ENCODE measurements at places on chromosomes 2 and 18.

- DNase-seq, result no peak
Measured at GRCh38 chr2:8926356-8926755, 77.1 kb downstream of the MBOAT2 start.

DNA sequence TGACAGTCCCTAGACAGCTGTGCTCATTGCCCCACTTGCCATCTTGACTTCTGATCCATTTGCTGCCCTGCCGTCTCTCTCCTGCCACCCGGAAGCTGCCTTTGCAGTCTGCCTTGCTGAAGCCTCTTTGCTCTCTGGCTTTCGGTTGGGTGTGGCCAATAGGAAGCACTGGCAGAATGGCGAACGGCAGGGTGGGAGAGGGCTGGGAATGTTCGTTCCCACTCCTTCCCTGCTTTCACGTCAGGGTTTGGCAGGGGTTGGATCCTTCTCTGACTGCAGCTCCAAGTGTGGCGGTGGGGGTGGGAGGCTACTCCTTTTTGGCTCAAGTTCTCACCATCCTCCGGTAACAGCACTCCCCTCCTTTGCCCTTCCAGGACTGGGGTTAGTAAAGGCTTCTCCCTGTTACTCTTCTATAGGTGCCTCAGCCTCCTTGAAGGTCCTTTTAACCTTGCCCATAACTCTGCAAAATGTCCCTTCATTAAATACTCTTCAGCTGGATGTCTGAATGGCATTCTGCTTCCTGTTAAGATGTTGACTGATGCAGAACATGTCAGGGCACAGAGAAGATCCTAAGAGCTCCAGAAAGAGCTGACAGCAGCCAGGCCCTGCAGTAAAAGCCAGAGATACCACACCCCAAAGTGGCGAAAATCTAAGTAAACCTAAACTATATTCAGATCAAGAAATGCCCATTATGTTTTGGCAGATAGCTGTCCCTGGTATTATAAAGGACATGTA is 299.7 kb downstream of the CDCA7 start:
- DNase-seq, result no peak

DNA sequence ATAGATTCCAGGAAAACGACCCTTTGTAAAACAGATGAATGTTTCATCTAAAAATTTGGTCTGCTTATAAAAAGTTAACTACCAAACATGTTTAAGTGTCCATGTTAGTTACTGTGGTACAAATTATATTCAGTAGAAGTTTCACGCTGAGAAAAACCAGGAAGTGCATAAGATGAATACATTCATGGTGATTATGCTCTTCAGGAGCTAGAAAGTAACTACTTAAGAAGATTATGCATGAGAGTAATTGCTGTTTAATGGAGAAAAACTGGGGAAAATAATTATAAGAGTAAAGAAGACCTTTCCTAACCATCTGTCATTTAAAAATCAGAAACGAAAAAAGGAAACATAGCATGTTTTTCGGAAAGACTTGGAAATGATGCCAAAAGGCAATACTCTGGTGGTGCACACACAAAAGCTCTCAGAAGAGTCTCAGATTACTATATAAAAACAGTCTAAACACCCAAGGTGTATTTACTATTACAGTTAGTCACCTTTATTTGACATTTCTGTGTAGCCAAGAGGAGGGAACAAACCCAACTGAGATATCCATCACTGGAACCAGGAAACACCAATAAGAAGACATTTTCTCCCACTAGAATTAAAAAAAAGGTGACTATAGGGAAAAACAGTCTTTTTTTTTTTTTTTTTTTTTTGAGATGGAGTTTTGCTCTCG is 38.8 kb upstream of the METTL21A start:
- no peak for DNase-seq

DNA sequence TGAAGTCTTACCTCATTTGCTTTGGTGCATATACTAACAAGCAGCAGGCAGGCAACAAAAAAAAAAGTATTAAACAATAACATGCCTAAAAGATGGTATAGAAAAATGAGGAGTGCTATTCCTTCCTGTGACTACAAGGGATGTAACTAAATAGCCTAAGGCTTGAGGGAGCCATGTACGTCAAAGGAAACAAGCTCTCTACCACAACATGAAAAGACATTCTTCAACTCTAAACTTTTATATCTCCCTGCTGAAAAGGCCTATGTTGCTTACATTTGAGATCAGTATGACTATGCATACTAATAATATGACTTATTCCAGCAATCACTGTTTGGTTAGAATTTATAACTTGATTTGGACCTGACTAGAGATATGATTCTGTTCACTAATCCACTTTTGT is 347.9 kb downstream of the ADCYAP1 start:
- DNase-seq, result no peak

- no peak for DNase-seq
Measured at GRCh38 chr18:56568986-56569385, 69.4 kb downstream of the TXNL1 start.

DNA sequence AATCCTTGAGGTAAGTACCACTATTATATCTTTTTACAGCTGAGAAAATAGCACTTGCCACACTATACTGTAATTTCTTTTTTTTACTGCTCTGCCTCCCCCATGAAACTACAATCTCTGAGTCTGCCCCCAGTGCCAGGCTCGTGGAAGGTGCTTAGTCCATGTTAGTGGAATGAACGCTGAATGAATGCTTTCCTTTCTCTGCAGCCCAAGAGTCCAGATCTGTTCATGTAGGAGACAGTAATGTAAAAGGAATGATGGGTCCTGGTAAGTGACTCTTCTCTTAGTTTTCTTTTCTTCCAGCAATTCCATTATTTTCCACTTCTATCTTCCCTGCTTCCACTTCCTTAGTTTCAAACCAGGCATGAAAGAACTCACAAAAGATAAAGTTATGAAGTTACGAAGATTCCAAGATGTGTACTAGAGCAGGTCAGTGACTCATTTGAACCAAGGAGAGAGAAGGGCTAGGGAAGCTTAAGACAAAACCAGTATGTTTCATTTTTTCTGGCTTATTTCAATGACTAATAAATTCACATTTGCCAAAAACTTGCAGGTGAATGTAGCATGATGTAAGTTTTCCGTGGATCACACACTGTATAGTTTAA is 46.0 kb downstream of the ARHGEF33 start:
- DNase-seq, result no peak

DNA sequence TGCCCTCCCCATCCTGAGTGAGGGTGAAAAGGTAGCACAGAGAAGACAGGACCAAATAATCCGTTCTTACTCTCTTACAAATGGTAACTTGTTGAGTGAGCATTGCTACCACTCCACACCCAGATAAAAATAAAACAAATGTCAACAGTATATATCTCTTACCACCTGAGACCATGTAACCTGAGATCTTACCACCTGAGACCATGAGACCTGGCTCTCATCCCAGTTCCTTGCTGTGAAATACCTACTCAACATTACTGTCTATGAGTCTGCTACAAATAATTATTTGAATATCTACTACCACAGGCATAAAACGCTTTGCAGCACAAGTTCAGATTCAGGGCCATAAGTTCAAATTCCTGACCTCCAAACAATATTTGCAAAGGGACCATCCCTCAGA is 234.7 kb downstream of the C1D start:
- DNase-seq, result peak; percentile 39

DNA sequence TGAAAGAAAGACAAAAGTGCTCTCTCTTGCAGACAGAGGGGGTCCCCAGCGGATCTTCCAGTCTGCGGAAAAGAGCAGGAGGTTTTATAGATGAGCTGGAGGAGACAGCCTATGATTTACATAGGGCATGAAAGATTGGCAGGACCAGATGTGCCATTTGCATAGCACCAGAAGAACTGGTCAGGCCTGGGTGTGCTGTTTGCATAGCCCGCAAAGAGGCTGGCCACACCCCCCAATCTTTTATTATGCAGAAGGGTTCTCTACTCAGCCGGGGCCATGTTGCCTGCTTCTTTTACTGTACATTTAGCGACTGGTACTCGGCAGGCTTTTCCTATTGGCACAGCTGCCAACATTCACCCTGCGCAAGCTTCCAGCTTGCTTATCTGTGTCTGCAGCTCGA is 317.6 kb downstream of the GALR1 start:
- DNase-seq, result no peak

DNA sequence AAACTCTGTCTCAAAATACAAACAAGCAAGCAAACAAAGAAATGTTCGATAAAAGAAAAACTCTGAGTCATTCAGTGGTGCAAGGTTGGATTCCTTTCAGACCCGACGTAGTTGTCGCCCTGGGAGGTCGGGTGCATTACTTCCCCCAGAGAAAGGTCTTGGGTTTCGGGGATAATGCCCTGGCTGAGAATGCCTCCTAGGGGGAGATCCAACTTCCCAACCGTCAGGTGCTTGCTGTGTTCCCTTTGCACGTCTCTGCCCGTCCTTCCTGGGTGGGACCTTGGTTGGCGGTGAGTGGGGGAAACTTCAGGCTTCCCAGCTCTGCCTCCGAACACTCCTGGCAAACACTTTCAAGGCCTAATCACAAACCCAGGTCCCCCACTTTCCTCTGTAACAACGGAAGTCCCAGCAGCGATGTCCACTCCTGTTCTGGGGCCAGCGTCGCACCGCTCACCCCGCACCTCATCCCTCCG is 609 bp downstream of the TPGS2 start:
- no peak for DNase-seq

GRCh38 chr2:138282014-138282672 is 219.4 kb upstream of the SPOPL start:
- no peak for DNase-seq

DNA sequence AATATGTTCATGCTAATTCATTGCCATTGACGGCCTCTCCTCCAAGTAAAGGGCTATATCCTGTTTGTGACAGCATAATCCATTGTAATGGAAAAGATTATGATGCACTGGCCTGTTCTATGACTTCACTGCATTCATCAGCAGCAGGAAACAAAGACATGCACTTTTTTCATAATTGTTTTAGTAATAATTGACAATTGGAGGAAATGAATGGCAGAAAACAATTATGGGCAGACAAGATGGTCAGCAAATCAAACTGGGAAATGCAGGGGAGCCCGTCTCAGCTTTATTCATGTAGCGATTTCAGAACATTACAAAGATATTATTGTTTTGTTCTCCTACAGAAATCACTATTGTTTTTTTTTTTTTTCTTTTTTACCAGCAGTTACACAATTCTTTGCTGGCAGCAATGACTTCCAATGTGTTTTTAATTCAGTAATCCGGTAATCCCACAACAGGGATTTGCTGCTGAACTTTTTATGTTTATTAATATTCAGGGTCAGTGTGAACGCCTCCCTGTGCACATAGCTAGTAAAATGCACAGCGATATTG is 33.8 kb upstream of the RASGRP3 start:
- DNase-seq, result no peak

DNA sequence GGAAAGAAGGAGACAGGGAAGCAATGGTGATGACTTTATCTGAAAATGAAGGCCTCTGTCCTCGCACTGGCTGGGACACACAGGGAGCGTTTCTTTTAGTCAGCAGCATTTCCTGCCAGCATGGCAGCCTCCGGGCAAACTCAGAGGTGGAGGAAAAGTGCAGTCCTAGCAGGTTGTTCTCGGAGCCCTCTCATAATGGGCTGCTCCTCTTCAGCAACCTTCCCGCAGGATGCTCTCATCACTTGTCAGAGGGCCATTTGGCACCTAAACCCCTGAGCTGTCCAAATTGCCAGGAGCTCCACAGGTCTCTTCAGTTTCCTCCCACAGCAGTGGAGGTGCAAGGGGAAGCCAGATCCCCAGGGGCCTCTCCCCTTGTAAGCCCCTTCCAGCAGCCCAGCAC is 6.2 kb downstream of the STK39 start:
- DNase-seq, result no peak

- no peak for DNase-seq
Measured at GRCh38 chr2:11502740-11503292, 31.0 kb upstream of the GREB1 start.

- no peak for DNase-seq
Measured at GRCh38 chr18:61435064-61435652, 101.9 kb downstream of the CDH20 start.

DNA sequence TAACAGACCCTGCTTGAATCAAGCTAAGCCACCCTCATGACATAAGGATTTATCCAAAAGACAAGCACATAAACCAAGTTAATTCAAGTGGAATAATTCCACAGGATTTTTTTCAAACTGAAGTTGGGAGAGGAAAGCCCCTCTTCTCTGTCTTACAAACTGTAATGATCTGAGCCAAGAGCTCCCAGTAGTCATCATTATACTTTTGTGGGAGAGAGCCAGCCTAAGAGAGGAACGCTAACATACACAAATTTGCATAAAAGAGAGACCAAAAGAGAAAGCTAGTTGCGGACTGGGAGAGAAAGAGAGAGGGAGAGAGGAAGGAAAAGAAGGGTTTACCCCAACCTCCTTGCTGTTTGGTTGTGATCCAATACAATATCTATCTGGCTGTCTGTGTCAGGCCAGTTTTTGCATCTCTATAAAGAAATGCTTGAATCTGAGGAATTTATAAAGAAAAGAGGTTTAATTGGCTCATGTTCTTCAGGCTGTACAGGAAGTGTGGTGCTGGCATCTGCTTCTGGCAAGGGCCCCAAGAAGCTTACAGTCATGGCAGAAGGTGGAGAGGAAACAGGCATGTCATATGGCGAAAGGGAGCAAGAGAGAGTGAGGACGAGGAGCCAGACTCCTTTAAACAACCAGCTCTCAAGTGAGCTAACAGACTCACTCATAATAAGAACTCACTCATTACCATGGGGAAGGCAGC is 20.8 kb upstream of the PUM2 start:
- DNase-seq, result no peak

GRCh38 chr2:36423172-36423571 is 67.6 kb downstream of the CRIM1 start:
- DNase-seq, result no peak

DNA sequence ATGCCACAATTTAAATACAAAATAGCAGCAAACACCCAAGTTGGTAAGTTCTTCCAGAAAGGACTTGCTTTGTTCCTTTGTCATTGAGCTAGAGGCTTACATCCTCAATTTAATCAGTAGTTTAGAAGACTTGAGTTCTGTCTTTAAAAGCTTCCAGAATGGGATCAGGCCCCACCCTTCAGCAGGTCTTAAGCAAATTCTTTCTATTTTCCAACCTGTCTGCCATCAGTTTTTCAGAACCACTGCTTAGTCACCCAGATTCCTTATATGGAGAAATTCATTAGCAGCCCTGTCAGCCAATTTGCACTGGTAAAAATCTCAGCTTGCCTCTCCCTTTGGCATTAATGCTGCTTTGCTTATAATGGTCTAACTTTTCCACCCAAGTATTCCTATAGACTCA is 263.6 kb upstream of the HNMT start:
- no peak for DNase-seq

DNA sequence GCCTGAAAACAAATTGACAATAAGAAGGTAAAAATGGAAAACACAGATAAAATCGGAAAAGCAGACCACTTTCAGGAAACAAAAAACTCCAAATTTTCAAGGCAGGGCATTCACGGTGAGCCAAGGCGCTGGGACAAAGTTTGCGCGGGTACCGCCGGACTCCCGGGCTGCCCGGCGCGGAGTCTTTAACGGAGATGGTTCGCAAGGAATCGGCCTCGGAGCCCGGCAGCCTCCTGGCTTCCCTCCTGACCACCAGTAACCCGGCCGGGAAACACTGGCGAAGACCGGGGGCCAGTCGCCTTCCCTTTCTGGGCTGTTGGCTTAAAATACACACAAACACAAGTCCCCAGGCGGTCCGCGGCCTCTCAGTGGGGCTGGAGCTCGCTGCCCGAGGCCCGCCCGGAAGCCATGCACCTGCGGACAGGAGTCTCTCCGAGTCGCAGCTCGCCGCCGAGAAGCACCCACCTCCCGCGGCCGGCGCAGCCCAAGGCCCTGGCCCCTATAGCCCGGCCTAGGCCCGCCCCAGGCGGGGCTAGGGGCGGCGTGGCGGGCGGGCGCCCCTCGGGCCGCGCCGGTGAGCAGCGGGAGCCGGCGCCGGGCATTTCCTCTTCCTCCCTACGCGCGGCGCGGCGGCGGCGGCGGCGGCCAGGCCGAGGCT is 622 bp upstream of the KCMF1 start:
- DNase-seq, result no peak

All from esophagus muscularis mucosa (tissue), 4 donors.